ENCODE measurements at places on chromosomes 16 and 17.

DNA sequence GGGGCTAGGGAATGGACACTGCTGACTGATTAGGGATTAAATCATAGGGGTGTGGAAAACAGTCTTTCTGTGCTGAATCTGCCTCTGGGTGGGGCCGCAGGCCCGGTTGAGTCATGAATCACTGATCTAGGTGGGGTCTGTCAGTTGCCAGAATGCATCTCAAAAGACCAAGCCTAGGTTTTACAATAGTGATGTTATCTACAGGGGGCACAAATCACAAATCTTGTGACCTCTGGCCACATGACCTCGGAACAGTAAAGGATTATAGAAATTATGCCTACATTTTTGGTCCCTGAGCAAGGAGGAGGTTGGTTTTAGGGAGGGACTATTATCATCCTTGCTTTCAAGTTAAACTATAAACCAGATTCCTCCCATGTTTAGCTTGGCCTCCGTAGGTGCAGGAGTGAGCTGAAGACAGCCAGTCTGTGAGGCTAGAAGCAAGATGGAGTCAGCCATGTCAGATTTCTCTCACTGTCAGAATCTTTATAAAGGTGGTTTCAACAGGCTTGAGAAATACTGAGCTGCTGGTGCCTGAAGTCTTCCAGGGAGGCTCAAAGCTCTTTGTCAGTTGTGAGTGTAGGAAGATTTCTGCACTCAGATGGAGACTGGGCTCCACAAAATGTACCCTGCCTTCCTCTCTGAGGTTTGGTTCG lies 12.9 kb downstream of the GNGT2 start:
- no peak for DNase-seq

DNA sequence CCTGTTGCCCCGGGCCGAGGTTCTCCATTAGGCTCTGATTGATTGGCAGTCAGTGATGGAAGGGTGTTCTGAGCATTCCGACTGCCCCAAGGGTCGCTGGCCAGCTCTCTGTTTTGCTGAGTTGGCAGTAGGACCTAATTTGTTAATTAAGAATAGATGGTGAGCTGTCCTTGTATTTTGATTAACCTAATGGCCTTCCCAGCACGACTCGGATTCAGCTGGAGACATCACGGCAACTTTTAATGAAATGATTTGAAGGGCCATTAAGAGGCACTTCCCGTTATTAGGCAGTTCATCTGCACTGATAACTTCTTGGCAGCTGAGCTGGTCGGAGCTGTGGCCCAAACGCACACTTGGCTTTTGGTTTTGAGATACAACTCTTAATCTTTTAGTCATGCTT lies 74.2 kb downstream of the HAPSTR1 start:
- DNase-seq, result no peak

- no peak for DNase-seq
Measured at GRCh38 chr17:67519801-67520251, 142.7 kb downstream of the PITPNC1 start.

- DNase-seq, result peak; percentile 52
Measured at GRCh38 chr17:66255112-66255511, 25.9 kb upstream of the APOH start.

DNA sequence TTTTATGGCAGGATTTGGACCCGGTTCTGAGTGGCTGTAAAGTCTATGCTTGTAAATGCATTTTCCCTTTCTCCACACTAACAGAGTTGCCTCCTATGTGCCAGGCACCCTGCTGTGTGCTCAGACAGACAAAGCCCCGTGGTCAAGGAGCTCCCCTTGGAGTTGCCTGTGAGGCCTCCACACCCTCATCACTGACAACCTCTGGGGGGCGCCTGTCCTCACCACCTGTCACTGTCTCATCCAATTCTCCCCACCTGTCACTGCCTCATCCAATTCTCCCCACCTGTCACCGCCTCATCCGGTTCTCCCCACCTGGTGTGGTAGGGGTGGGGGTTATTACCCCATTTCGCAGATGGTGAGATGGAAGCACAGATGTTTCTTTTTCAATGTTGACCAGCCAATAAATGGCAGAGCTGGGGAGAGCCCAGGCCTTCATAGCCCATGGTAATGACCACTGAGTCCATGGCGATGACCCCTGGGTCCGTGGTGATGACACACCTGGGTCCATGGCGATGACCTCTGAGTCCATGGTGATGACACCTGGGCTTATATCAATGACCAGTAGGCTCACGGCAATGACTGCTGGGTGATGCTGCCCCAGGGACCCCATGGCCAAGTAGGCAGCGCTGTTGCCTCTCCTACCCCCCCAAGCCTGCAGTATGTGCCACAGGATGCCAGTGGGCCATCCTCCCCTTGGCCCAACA lies 150.1 kb downstream of the IRF8 start:
- no peak for DNase-seq

GRCh38 chr16:85142129-85142513 lies 29.8 kb upstream of the CIBAR2 start:
- DNase-seq, result no peak

- DNase-seq, result no peak
Measured at GRCh38 chr16:68754084-68754792, 17.1 kb downstream of the CDH1 start.

DNA sequence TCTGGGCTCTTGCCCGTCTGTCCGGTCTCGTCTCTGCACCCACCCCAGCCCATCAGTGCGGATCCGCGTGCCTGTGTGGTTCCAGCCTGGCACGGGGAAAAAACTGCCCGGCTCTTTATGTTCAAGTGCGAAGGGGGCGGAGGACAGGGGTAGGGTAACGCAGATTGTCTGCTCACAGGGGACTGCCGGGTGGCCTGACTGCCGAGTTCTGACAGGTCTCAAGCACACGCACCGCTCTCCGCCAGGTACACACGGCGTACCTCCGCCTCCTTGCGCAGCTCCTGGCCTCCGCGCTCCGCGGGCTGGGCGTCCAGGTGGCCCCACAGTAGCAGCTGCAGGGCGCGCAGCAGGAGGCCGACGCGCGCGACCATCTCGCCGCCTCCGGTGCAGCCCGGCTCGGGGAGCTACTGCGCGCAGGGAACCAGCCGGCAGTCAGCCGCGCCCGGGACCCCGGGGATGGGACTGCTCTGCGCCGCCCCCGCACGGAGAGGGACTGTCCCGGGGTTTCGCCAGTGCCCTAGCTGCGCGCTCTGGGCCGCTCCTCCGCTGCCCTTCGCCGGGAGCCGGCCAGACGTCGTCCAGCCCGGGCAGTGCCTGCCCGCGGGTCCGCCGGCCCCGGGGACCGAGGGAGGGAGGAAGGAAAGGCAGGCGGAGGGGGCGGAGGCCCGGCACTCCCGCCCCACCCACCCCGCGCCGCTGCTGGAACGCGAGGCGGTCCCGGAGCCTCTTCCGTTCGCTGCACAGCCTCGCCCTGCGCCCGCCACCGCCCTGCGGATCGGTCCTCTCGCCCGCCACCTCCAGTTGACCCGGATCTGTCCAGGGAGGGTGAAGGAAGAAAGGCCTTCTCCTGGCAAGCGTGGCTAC lies at the start of gene MMP28:
MMP28 (minus strand) TSS at position 635 of the 864 bp plus-strand sequence; CDS start at position 371, 264 bp downstream.
- DNase-seq, result no peak

DNA sequence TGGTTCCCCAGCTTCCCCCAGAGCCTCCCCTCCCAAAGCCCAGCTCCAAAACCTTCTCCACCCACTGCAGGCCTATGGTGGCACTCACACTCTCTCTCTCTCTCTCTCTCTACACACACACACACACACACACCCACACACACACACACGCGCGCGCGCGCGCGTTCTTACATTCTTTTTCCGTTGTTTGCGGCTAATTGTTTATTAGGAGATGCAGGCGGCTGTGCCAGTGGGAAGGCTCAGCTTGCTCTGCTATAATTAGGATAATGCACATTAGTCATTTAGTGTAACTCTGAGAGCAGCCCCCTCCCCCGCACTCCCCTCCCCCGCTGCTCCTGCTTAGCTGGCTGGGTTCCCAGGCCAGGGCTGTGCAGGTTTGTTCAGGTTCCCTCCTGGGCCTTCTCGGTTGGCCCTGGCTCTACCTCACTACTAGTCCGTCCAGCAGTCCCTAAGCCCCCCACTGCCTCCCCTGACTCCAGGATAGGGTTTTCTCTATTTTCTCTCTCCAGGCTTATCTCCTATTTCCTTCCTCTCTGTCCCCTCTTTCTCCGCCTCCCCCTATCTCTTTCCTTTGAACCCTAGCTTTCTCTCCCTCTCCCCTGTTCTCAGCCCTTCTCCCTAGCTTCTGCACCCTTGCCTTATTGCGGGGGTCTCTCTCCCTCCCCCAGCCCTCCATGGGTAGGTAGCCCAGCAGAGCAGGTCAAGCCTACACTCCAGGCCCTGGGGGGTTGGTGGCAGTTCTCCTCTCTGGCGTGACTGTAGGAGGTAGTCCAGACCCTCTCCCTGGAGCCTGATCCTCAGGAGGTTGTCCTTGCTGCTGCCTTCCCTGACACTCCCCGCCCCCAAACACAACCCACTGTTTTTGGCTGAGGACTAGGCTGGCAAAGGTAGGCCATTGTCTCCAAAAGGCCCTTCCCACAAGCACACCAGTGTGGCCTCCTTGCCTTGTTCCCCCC lies 34.0 kb downstream of the TMEM132E start:
- no peak for DNase-seq

GRCh38 chr16:8230497-8230896 lies 359.8 kb downstream of the TMEM114 start:
- no peak for DNase-seq

DNA sequence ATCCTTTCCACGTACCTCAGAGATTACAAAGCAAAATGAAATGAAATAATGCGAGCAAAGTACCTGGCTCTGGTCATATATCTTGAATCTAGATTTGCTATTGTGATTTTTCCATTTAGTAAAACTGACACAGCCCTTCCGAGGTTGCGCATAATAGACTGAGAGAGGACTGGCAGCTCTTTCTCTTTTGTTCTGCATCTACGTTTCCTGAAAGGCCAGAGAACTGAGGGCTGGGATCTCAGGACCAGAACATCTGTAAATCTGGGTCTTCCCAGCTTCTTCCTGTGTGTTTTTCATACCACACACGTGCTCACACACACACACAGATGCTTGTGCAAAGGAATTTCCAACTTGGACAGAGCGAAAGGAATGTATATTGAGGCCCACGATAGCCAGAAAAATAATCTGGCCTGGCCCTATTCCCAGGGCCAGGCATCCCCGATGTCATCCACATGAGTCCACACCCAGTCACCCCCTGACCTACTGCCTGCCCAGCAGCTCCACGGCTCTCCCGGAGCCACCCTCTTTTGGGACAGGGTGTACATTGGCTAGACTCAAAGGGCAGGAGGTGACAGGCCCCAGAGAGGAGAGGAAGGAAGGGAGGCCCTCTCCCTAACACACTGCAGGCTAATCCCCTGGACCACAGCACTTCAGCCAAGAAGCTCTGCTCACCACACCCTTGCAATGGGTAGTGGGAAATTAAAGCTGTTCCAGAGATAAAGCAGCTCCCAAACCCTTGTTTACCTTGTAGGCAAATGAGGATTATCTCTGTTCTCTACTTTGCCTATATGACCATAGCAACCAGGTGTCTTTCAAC lies 41.8 kb downstream of the NOL11 start:
- no peak for DNase-seq

DNA sequence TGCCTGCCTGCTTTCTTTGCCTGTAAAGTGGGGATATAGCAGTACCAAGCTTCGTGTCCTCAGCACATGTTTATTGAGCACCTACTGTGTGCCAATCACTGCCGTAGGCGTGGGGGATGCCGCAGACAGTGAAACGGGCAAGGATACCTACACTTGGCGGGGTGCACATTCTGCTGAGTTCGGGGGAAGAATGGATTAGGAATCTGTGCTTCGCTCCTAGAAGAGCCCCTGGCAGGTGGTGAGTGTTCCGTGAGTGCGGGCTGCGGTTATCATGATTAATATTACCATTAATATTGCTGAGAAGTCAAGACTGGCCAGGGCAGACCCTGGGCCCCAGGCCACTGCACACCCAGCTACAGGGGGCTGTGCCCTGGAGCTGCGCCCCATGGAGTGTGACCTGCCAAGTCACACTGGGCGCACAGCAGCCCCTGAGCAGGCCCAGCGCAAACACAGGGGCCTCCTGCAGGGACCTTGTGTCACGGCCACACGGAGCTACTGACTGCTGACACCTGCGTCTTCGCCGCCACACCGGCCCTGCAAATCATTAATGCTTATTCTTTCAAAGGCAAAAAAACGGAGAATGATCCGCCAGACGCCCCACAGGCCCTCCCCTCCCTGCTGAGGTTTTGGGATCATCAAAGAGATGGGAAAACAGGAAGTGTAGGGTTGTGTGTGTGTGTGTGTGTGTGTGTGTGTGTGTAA lies 213.4 kb upstream of the GSE1 start:
- no peak for DNase-seq

DNA sequence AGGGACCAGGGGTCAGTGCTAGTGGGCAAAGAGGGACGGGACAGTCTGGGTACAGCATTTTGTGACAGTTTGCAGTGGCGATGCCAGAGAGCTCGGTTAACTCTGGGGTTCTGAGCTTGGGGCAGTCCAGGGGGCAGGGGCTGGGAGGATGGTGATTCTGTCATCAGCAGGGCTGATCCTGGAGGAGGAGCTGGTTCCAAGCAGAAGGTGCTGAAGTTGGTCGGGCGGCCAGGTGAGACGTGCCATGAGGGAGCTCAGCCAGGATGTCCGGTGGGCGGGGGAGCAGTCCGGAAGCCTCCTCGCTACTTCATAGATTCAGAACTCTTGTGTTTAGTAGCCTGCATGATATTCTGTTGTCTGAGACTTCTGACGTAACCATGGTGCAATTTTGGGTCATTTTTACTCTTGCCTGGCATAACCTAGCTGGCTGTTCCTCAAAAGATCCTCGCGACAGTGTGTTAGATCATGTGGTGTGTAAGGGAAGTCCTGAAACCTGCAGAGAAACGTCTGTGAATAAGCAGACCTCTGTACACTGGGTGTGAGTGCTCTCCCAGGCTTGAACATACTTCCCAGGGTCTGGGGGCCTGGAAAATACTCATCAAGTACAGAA lies 122.0 kb downstream of the CLEC16A start:
- DNase-seq, result no peak

- DNase-seq, result no peak
Measured at GRCh38 chr16:49931916-49932315, 76.0 kb upstream of the ZNF423 start.

DNA sequence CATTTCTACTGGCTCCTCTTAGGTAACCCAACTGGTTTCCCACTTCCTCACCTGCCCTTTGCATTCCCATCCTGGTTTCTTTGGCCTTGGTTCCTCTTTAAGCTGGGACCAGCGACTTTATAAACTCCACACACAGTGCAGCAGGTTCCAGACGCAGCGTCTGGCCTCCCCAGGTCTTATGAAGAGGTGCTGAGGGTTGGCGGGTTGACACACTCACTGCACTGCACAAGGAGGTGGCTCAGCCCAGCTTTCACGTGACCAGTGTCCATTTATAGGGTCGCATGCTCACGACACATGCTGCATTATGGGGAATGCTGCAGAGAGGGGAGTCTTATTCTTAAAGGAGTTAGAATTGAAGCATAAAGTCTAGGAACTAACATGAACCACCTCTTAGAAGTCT lies 70.8 kb downstream of the ZFHX3 start:
- no peak for DNase-seq

GRCh38 chr17:40614431-40615067 lies 33.1 kb downstream of the SMARCE1 start:
- DNase-seq, result no peak

GRCh38 chr17:78159575-78160158 lies 8.7 kb upstream of the SYNGR2 start:
- peak; percentile 24 for DNase-seq

- DNase-seq, result no peak
Measured at GRCh38 chr17:66964930-66965800, 658 bp downstream of the CACNG4 start.
